Hypothalamus (tissue), 51 donors: ENCODE measurements at places on chromosomes 1 and 21.

- no peak for DNase-seq
These were observed 1.0 kb downstream of the ARID4B start for GRCh38 chr1:235326719-235327558.

DNA sequence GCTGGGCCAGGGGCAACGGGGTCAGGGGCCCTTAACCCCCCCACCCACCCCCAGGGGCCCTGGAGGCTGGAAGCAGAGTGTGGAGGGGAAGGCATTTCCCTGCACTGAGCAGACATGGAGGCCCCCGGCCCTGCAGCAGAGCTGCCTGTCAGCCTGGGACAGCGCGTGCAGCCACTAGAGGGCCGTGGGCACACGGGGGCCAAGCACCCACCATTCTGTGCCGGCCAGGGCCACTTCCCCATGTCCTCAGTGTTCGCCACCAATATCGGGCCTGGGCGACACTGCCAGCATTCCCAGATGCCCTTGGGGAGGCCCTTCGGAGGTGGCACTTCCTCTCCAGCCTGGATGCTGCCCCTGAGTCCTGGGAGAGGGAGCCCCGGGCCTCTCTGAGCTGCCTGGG is 23.2 kb upstream of the ARHGEF16 start:
- DNase-seq = no peak

- no peak for DNase-seq
These were observed 23.5 kb downstream of the SLC19A1 start for GRCh38 chr21:45518742-45519141.

DNA sequence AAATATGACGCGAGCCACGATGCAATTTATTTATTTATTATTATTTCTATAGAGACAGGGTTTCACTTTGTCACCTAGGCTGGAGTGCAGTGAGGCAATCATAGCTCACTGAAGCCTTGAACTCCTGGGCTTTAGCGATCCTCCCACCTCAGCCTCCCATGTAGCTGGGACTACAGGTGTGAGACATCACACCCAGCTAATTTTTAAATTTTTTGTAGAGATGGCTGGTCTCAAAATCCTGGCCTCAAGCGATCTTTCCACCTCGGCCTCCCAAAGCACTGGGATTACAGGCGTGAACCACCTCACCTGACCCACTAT is 63.6 kb downstream of the IRF2BP2 start:
- DNase-seq = no peak

GRCh38 chr1:156746728-156747631 is 4.5 kb downstream of the HDGF start:
- DNase-seq = peak; percentile 89

DNA sequence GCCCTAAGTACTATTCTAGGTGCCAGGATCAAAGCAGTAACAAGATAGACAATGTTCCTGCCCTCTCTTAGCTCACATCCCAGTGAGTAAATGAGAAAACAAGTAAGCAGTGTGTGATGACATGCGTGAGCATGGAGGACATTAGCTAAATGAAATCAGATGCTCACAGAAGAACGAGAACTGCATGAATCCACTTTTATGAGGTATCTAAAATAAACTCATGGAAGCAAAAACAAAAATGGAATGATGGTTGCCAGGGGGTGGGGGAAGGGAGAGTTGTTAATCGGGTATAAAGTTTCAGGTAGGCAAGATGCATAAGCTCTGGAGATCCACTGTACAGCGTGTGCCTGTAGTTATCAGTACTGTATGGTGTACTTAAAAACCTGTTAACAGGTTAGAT is 195.1 kb downstream of the HHAT start:
- DNase-seq = no peak
